ENCODE measurements at places on chromosomes 1 and 21.
A peak's percentile ranks its signal among the peaks of the same experiment; 100 is the strongest.

GRCh38 chr21:21034036-21034435 is 35.8 kb downstream of the NCAM2 start:
- DNase-seq = no peak

DNA sequence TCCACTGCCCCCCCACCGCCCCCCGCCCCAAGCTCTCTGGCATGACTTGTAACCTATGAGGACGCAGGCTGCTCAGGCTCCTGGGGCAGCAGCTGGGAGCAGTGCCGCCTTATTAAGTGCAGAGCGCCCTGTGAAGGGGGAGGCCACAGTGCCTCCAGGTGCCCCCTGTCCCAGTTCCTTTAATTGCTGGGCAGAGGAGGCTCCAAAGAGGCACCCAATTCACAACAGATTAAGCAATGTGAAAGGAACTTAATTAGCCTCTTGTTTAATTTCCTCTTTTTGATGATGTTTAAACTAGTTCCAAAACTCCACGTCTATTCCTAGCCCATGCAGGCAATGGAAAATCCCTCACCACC is 3.0 kb downstream of the RXFP4 start:
- no peak for DNase-seq

DNA sequence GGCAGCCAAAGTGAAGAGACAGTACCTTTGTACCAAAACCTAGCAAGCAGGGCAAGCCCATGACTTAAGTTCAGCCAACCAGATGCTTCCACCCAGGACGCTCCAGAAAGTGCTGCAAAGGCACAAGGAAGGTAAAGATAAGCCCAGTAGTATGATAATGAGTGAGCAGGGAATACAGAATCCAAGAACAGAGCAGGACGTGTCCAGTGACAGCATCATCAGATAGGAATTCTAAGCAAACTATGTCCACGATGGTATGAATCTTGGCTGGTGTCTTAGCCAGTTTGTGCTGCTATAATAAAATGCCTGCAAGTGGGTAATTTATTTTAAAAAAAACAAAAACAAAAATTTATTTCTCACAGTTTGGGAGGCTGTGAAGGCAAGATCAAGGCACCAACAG is 13.6 kb downstream of the GJA4 start:
- DNase-seq = no peak

- no peak for DNase-seq
These were observed 278.5 kb downstream of the MATN1 start for GRCh38 chr1:30444850-30445249.

- no peak for DNase-seq
These were observed 119.4 kb upstream of the PRMT6 start for GRCh38 chr1:106937104-106937503.

DNA sequence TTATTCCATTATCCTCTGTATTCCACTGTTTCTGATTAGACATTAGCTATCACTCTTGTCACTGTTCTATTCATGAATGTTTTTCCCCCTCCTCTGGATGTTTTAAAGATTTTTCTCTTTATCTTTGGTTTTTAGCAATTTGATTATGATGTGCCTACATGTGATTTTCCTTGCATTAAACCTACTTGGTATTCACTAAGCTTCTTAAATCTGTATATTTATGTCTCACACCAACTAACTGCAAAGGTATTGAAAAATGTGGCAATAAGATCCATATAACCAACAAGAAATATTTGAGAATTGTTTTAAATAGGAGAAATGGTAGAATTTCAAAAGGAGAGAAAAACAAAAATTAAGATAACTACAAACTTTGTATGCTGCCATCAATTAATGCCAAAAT is 25.2 kb downstream of the FAF1 start:
- DNase-seq = no peak

DNA sequence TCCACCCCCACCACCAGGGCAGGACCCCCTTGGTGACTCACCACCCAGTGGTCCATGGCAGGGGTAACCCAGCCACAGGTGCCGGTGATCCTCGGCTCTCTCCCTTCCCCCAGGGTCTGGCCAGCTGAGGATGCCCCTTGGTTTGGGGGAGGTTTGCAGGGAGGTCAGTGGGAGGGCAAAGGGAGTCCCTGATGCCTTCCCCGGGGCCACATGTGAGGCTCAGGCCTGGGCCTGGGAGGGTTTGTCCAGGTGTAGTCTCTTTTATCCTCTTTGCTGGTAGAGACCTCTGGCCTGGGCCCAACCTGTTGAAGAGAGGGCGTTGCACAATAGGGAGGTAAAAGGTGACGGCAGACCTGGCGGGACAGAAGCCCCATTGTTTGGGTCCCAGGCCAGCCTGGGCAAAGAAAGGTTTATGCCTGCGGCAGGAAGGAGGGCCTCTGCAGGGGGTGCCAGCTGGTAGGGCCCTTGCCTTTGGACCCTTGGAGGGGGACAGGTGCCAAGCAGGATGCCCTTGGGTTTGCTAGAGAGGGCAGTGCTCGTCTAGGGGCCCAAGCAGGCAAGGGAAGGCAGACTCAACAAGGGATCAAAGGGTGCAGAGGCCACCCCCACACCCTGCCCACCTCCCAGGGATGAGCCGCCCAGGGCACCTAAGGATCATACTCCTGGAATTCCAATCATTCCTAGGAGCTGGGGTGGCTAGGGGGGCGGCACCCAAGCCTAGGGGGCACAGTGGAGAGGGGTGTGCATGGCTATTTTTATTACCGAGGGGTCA is 760 bp upstream of the TINAGL1 start:
- no peak for DNase-seq

DNA sequence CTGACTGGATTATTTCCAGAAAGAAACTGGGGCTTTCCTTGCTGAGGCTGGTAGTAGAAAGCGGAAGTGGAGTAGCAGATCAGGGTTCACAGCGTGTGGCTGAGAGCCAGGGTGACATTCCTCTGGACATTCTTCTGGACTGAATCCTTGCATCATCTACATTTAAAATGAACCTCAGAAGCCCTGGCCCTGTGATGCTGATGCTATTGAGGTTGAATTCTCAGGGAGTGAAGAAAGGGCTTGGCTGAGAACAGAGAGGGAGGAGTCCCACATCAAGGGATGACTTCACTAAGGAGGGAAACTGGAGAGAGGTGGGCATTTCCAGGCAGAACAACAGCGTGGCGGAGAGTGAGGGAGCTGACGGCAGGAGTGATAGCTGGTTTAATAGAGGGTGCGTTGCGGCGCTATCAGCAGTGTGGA is 102.3 kb upstream of the LMO4 start:
- DNase-seq = peak; percentile 74

DNA sequence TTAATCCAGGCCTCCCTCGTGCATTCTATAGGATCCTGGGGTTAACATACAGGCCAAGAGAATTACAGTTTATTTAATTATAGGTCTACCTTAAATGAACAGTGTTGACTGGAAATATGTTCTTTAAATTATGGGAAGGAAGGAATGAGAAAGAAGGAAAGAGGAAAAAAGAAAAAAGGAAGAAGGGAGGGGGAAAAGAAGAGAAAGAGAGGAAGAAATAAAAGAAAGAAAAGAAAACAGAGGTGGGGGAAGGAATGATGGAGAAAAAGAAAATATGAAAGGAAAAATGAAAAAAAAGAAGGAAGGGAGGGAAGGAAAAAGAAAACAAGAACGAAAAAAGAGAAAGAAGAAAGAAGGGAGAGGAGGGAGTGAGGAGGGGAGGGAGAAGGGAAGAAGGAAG is 38.5 kb downstream of the WNT9A start:
- no peak for DNase-seq

GRCh38 chr1:192824511-192824910 is 15.7 kb downstream of the RGS2 start:
- no peak for DNase-seq

GRCh38 chr1:32925403-32926162 is 24.4 kb upstream of the TMEM54 start:
- DNase-seq = no peak

DNA sequence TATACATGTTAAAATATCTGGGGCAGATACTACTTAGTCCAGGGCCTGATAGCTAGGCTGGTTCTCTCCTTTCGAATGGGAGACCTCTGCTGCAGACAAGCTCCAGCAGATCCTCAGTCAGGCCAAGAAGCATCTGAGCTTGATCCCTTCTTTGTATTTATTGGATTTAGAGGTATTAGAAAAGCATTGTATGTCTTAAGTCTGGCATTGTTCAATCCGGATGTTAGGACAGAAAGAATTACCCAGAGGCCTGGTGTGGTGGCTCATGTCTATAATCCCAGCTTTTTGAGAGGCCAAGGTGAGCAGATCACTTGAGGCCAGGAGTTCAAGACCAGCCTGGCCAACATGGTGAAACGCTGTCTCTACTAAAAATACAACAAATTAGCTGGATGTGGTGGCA is 21.2 kb upstream of the EYA3 start:
- no peak for DNase-seq

GRCh38 chr1:192513697-192514096 is 61.9 kb upstream of the RGS1 start:
- no peak for DNase-seq

DNA sequence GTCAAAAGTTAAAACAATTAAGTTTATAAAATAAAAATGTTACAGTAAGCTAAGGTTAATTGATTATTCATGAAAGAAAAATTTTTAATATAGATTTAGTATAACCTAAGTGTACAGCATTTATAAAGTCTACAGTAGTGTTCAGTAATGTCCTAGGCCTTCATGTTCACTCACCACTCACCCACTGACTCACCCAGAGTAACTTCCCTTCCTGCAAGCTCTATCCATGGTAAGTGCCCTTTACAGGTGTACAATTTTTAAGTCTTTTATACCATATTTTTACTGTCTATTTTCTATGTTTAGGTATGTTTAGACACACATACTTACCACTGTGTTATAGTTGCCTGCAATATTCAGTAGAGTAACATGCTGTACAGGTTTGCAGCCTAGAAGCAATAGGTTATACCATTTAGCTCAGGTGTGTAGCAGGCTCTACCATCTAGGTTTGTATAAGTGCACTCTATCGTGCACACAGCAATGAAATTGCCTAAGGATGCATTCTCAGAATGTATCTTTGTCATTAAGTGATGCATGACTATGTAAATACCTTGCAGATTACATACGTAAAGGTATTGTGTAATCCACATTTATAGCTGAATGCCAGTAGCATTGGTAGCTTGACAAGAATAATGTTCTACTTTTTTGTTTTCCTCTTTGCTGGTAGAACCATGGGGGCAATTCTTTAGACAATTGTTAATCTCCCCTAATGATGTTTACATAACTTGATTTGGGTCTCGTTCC is 35.7 kb upstream of the GPR88 start:
- DNase-seq = no peak

- no peak for DNase-seq
These were observed 115.1 kb upstream of the JUN start for GRCh38 chr1:58898739-58899586.

DNA sequence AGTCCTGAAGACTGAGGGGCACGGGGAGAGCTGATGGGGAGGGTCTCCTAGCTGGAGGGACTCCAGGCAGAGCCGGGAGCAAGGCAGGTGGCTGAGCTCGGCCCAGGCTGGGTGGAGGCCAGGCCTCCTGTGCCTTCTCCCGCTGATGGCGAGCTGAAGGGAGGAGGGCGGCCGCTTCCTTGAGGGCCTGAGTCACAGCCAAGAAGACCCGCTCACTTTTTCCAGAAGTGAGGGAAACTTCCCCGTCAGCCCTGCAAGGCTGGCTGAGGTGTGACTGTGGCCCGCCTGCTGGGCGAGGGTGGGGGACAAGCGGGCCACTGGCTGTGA is 1.7 kb upstream of the VWA1 start:
- DNase-seq = no peak

- no peak for DNase-seq
These were observed 187.5 kb downstream of the PSMG1 start for GRCh38 chr21:38995731-38996130.

- DNase-seq = peak; percentile 52
These were observed 174.7 kb downstream of the ADGRL4 start for GRCh38 chr1:78831731-78832360.

DNA sequence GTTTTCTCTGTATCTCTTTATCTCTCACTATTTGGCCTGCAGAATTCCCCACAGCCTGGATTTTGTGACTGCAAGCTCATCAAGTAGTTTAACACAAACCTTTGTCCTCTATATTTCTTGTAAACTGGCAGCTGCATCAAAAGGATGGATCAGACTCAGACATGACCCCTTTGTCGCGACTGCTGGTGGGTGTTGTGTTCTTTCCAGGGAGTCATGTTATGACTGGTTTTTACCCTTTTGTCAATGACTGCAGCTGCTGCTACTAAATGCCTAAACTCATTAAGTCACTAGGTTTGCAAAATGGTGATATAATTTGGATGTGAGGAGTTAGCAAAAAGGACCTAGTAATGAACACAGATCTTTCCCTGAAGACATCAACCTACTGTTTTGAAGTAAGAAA is 10.2 kb upstream of the TOMM20 start:
- no peak for DNase-seq

- peak; percentile 3 for DNase-seq
These were observed 125.9 kb downstream of the HFM1 start for GRCh38 chr1:91278754-91279153.

All from HTR-8/SVneo (cell line).